Activated T-cell treated with anti-CD3 and anti-CD28 coated beads for 1 hour (primary cell): ENCODE measurements at places on chromosomes 6 and 20.

GRCh38 chr20:46583411-46584214, 33.2 kb upstream of the OCSTAMP start:
- no peak for DNase-seq

DNA sequence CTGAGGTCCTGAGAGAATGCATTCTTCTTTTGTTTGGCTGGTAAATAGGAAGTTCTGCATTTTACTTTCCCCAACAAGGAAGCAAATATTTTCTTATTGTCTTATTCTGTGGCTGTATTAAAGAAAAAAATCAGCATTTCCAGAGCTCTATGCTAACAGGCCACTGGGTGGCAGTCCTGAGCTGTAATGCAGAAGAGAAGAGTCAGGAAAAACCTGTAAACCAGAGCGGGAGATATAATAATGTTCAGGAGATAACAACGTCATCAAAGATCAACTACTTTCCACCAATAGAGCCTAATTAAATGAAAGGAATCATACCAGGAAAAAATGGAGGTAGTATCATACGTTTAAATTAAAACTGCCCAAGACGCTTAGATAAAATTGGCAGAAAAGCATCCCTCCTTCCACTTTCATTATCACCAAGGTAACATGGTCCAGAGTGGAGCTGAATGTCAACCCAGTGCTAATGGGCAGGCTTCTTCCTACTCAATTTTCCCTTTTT, 55.6 kb upstream of the CARMIL1 start:
- peak; percentile 65 for DNase-seq

GRCh38 chr6:158629367-158630221, 14.9 kb downstream of the DYNLT1 start:
- DNase-seq = peak; percentile 21

DNA sequence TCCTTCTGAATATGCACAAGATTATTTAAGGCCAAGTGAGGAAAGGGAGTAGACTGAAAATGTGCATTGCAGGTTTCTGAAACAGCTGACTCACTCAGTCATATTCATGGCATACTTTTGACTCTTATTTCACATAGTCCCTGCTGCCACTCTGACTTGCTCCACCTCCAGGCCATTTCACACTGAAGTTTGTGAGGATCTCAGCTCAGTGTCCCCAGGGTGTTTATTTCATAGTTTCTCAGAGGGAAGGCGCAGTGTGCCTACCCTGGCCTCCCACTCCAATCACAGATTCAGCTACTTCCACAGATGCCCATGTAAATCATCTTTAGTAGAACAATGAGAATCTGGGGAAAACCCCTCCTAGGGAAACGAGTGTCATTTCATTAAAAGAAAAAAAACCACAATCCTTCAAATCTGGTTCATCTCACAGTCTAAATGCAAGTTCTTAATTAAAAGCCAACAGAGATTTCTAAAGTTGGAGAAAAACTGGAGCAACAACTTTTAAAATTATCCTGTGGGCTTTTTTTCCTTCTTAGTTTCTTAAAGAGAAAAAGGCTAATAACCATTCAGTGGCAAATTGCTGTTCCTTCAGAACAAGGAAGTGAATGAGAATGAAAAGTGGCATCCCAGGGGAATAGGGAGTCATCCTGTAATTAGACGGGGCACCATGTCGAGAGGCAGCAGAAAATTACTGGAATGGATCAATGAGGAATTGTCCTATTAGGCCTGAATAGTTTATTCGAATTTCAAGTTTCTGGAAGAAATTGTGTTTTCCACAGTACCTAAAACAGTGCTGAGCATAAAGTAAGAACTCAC, 133.6 kb downstream of the TFAP2B start:
- DNase-seq = no peak
